Inflammatory macrophage (primary cell): ENCODE measurements at places on chromosomes 3 and 15.

- no peak for DNase-seq
Measured at GRCh38 chr3:162729686-162730085, 1233.1 kb downstream of the OTOL1 start.

- no peak for DNase-seq
Measured at GRCh38 chr3:118477768-118478167, 556.9 kb downstream of the IGSF11 start.

DNA sequence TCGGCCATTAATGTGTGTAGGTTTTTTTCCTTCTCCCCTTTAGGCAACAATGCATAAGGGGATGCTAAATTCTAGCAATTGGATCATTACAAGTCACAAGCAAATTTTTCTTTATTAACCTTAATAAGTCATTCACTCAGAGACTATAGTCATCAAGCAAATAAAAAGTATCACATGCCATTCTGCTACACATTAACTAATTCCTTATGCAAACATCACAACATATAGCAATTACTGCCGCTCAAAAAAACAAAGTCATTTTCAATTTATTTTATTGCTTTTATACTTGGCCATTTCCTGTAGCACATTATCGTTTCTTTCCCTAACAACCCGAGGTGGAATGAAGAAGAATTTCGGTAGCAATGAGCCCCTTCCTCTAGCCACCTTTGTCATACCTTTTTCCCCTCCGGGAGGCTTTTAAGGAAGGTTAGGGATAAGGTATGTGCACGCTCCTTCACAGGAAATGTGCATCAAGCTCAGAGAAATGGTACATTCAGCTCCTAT lies 421.2 kb downstream of the TIGIT start:
- DNase-seq: no peak

- DNase-seq: no peak
Measured at GRCh38 chr3:26799679-26800317, 177.2 kb downstream of the LRRC3B start.

DNA sequence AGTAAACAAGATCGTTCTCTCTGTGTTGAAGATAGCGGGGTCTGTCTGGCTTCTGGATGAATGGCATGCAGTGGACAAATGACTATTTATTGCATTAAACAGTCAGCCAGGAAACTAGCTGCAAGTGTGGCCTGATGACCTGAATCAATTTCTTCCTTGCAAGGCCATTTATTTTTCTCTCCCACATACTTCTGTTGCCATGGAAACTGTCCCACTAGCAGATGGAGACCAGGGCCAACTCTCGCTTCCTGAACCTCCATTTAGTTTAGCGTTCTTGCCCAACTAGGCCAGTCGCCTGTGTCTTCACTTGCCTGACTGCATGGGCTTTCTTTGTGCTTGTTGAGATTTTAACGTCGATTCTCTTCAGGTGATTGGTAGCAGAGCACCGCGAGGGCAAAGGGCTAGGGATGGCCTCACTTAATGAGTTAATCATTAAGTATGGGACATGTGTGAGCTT lies 27.6 kb downstream of the LMCD1 start:
- peak; percentile 71 for DNase-seq

- no peak for DNase-seq
Measured at GRCh38 chr3:97684490-97684889, 80.1 kb upstream of the ARL6 start.

DNA sequence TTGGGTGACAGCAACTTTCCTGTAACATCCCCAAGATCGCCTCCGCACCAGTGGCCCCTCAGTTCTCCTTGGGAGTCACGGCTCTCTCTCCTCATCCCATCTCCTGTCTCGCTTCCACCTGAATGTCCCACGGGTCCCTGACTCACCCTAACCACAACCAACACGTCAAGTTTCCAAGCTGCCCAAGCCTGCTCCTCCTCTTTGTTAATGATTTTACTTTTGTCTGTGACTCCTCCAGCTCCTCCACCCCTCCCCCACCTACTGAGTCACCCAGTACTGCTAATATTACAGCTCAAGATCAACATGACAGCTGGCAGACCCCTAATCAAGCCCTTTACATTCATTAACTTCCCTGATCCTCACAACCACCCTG lies 39.3 kb downstream of the BDH1 start:
- DNase-seq: no peak

GRCh38 chr3:196193736-196194541 lies 17.3 kb downstream of the ZDHHC19 start:
- DNase-seq: peak; percentile 98

GRCh38 chr15:84822653-84823281 lies 5.6 kb downstream of the ALPK3 start:
- DNase-seq: no peak

GRCh38 chr3:186609247-186609868 lies 3.5 kb upstream of the AHSG start:
- peak; percentile 11 for DNase-seq

DNA sequence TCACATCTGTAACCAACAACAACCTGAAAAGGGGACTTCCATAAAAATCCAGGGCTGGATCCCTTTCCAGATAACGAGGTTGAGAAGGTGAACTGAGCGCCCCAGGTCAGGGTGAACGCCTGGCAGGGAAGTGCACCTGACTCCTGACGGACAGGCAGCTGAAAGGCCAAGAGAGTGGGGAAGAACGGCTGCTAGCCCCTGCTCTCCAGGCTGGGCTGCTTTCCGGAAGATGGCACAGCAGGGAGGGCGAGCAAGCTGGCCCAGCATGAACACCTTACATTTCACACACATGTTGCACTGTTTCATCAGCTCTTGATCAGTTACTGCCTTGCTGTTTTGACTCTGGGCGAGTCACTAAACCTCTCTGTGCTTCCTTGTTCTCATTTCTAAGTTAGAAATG lies 127.2 kb upstream of the IQSEC1 start:
- DNase-seq: no peak

DNA sequence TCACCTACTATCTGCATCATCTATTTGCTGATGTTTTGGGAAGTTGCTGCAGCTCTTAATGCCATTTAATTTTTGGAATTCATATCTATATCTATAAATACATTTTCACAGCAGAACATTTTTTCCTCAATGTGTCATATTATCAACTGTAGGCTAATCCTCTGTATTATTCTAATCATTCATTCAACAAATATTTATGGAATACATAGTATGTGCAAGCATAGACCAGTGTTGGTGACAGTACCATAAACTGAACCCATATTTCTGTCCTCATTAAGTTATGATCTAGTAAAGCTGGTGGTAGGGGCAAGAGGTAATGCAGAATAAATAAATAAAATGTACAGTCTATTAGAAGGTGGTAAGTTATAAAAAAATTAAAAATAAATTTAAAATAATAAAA lies 585.3 kb upstream of the BCHE start:
- no peak for DNase-seq

- DNase-seq: no peak
Measured at GRCh38 chr3:167166594-167167253, 213.4 kb downstream of the ZBBX start.

DNA sequence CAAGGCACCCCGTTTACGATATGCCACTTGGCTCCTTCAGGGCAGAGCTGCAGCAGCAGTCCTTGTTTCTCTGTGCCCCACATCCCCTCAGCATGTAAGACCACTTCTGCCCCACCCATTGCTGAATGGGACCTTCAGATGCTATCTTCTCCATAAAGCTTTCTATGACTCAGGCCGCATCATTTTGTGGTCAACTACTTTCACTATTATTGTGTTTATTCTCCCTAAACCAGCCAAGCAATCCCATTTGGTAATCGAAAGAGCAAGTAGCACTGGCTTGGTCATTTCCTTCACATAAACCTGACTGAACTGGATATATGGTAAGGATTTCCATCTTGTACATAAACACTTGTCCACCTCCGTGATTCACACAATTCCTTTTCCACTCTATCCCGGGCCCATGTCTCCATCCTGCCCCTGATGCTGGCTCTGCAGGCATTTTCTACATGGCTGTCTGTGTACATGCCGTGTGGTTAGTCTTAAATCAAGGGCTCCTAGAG lies 25.7 kb downstream of the LIPC start:
- DNase-seq: peak; percentile 45

- no peak for DNase-seq
Measured at GRCh38 chr3:66469220-66469640, 31.6 kb downstream of the LRIG1 start.

DNA sequence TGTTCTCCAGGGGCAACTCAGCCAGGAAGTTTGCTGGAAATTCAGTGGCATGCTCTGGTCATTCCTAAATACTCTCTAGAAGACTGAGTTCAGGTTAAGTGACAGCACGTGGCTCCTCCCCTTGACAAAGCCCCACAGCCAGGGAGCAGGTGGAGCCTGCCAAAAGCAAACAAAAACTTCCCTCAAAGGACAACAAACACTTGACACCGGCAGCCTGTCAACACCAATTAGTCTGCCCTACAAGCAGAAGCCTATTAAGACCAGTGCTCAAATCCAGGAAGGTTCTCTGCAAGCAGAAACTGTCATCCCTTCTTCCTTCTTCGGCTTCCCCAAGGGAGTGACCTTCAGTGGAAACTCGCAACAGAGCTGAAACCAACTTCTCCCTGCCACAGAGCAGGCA lies 5.0 kb downstream of the MEX3B start:
- DNase-seq: no peak

- DNase-seq: no peak
Measured at GRCh38 chr3:68136411-68136810, 482.0 kb upstream of the SUCLG2 start.

GRCh38 chr15:82183121-82184031 lies 79.2 kb downstream of the EFL1 start:
- DNase-seq: no peak
